NCI-H446 (cell line): ENCODE measurements at places on chromosomes 7 and 10.

DNA sequence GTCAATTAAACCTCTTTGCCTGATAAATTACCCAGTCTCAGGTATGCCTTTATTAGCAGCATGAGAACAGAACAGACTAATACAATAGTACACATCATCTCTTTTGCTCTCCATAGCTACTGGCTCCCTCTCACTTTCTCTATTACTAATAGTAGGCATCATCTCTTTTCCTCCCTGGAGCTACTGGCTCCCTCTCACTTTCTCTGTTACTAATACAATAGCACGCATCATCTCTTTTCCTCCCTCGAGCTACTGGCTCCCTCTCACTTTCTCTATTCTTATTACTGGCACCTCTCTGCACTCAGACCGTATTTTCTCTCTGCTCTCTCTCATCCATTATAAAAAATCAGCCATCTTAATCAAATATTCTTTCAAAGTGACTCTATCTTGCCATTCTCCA lies 37.1 kb downstream of the SLC25A13 start:
- no peak for DNase-seq

- no peak for DNase-seq
These were observed 1208.3 kb downstream of the GATA3 start for GRCh38 chr10:9262770-9263169.

DNA sequence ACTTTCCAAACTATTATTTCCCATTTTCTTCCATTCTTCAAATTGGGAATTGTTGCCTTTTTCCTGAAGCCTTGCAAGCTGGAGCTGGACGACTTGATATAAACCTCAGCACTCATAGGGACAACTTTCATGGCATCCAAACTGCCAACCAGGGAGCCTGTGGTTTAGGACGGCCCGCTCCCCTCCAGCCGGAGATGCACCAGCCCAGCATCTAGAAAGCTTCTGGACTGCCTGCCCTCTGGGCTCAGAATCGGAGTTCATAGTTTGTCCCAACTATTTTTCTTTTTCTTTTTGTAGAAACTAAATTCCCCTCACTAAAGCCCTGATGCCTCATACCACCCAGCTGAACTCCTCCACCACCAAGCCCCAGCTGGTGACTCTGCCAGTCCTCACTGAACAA lies 200.3 kb downstream of the DNAJB6 start:
- no peak for DNase-seq

DNA sequence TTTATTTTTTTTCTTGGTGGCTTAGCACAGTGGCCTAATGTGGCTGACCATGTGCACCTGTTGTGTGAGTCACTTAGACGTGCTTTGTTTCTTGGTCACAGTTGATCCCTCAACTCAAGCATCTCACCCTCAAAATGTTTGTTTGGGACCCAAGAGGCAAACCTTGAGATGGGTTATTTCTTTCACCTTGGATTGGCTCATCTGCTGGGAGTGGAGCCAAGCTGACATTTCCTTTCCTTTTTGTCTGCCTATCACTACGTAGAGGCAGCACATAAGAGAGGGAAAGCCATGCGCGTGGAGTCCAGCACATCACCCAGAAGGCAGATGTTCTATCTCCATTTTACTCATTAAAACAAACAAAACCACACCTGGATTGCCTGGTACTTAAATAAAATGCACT lies 6.4 kb upstream of the PRKCQ start:
- no peak for DNase-seq

DNA sequence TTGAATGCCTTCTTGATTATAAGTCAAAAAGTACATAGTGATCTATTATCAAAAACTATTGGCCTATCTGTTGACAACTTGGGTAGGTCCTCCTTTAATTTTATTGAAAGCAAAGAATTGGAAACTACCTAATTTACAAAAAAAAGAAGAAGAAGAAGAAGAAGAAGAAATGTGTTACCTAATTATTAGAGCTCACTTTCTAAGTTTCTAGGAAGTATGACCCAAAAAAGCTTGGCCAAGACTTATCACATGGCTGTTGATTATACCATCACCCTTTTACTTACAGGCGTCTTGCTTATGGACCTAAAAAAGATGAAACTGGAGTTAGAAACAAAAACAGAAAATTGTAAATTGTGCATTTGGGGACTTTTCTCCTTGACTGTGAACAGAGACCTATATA lies 81.8 kb upstream of the PIK3CG start:
- DNase-seq = no peak

GRCh38 chr7:21355406-21355874 lies 72.4 kb upstream of the SP4 start:
- DNase-seq = no peak

- no peak for DNase-seq
These were observed 74.7 kb upstream of the PRR15 start for GRCh38 chr7:29488977-29489376.
